DMS153 (cell line): ENCODE measurements at places on chromosomes 12 and 14.

DNA sequence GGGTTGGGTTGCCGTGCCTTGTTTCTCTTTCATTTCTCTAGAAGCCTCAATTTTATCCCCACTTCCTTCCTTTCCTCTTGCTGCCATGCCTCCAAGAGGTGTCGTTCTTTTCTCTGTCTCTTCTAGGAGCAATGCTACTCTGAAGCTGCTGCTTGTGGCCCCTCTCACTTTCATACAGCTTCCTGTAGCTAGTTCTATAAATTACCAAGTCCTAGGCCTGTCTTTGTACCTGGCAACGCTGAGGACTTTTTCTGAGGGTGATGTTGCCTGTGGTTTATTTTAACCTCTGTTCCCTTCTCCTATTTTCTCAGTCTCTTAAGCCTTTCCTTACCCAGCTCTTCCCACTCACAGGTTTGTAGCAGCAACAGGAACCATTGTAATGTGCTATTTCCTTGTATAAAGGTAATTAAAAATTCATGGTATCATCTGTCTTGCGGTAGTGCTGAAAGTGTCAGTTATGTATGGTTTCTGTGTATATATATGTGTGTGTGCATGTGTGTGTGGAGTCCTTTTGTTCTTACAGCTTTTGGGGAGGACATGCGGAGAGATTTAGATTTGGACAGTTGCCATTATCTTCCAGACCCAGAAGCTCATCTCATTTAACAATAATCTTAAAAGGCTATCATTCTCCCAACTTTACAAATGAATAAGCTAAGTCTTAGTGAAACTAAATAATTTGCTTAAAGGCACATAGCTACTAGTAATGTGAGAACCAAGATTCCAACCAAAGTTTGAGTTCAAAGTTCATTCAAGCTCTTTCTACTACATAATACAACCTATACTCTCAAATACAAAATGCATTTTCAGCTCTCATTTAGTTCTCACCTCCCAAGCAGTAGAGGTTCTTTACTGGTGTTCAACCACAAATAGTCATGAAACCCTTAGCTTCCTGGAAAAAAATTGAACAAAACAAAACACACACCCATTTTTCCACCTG lies 43.8 kb downstream of the DDHD1 start:
- no peak for DNase-seq

GRCh38 chr12:67794161-67794560 lies 145.6 kb downstream of the DYRK2 start:
- no peak for DNase-seq

DNA sequence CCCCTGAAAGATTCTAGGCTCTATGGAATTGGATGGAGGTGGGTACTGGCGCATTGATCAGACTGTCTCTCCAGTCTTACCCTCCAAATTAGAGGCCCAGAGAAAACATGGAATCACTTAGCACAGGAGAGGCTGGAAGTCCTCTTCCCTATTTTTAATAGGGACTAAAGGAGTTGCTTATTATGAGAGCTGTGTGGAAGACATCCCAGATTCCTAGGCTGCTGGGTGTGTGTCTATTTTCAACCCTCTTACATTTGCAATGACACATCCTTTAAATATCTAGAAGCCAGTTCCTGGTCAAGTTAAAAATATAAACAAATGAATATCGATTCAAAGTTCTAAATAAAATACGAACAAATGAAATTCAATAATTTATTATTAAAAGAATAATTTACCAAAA lies 58.3 kb upstream of the ARID2 start:
- no peak for DNase-seq

DNA sequence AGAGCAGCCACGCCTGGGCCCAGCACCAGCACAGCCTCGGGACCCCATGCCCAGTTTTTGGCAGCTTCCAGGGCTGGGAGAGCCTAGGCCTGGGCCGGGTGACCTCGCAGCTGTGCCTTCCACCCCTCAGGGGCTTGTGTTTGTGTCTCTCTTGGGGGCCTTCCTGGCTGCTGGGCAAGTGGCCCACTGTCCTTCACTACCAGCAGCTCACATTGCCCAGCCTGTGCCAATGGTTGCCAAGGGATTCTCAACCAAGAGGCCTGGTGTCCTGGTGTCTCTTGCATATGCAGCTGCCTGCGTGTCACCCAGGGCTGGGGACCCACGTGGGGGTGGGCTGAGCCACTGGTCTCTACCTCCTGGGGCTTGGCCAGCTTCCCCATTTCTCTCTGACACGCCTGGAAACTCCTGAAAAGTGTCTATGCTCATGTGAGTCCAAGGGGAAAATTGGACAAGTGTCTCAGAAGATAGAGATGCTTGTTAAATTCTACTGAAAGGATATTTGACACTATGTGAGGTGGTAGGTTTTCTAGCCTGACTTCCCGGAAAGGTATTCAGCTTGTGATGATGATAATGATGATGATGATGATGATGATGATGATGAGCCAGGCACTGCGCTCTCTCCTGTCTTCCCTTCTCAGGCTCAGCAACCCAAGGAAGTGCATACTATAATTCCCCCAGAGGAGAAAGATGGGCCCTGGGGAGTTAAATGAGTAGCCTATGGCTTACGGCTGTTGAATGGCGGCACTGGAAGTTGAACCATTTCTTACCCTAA lies 48.8 kb upstream of the ESRRB start:
- DNase-seq, result no peak

DNA sequence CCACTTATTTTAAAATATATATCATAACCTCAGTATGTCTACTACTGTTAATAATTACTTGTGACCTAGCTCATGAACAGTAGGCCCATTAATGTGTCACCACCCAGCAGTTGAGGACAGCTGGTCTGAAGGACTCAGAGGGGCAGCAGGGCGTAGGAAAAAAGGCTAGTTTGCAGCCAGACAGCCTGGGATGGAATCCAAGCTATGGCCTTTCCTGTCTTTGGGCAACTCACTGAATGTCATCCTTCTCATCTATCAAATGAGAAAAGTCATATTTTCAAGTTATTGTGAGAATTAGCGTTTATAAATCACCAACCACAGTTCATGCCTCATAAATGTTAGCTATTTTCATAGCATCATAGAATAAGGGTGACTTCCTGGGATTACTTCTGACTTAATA lies 12.3 kb downstream of the DENND5B start:
- no peak for DNase-seq

- DNase-seq, result no peak
Observed at GRCh38 chr12:103913100-103913499, 17.1 kb upstream of the HSP90B1 start.

DNA sequence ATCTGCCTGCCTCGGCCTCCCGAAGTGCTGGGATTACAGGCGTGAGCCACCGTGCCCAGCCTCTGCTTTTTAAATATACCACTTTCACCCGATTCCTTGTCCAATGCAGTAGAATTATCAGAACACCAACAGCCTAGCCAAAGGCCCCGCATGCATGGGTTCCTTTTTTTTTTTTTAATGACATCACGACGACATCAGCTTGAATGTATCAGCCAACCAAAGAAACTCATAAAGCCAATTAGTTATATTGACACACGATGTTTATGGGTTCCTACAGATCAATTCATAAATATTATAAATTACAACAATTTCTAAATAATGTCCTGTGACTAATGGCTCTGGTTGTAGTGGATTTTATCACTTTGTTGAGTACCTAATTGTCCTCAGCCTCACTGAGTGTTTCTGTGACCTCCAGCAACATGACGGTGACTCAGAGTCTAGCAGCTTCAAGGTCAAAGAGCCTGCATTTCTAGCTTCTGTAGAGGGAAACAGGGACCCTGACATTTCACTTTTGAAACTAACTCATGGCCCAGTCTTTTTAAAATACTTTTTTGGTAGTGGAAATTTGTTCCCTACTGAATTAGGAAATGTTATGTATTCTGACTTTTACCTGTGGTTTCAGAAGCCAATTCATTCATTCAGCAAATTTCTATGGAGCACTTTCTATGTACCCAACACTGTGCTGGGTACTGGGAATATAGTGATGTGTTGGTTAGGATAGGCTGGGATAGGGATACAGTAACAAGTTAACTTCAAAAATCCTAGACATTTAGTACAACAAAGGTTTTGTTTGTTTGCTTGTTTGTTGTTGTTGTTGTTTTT lies 144.1 kb downstream of the SUDS3 start:
- DNase-seq, result no peak

DNA sequence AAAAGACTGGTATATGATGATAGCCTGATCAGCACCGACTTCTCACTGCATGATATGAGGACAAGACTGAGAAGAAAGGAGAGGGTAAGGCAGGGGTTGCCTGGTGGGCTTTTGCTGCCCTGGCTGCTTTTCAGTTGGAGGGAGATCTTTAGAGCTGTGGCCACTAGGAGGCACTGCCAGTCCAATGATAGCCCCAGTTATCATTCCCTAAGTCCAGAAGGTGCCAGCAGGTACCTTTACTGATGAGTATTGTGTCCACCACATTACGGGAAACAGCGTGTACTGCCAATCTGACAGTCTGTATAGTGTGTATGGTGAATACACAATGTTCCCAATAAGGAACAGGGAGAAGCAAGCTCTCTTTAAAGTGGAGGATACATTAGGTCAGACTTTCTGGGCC lies 55.8 kb upstream of the CCDC175 start:
- no peak for DNase-seq

DNA sequence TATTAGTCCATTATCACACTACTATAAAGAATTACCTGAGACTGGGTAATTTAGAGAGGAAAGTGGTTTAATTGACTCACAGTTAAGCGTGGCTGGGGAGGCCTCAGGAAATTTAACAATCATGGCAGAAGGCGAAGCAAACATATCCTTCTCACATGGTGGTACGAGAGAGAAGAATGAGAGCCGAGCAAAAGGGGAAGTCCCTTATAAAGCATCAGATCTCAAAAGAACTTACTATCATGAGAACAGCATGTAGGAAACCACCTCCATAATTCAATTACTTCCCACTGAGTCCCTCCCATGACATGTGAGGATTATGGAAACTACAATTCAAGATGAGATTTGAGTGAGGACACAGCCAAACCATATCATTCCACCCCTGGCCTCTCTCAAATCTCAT lies 422.6 kb downstream of the MDGA2 start:
- no peak for DNase-seq

DNA sequence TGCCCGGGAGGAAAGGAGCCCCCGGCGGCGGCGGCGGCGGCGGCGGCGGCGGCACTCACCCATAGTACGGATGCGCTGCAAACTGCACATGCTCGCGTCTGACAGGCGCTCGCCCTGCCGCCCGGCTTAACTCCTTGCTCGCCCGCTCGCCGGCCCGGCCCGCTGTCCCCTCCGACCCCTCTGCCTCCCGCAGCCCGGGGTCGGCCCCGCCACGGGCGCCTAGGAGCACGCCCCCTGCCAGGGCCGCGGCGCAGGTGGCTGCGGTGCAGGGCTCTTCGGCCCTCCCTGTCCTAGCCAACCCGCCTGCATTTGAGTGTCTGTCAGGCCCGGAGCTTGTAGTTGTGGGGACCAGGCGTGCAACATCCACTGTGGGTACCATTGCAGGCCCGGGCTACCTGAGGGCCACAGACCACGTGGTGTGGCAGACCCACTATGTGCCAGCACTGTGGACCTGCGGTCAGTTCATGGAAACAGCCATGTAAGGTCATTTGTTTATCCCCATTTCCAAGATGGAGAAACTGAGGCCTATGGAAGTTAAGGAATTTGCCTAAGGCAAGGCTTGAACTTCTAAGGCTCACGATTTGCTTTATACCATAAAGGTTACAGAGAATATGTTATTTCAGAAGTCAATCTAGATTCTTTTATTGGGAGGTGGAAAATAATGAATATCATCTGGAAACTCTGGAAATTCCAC lies 17.6 kb upstream of the PLEKHH1 start:
- no peak for DNase-seq

DNA sequence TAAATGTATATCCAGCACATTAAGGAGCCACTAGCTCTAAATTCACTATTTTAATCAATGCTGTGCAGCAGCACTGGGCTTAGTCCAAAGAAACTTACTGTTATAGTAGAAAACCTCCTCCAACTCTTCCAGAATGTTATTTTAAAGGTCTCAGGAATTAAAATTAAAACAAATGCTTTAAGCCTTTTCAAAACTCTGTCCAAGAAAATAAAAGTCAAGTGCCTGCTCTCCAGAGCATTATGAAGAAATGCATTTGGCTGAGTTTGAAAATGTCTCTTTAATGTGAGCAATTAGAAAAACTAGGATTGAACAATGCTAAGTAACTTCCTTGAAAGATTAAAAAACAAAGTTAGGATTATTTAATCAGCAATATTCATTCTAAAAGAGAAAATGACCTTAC lies 322.4 kb upstream of the DCN start:
- DNase-seq, result no peak

- DNase-seq, result no peak
Observed at GRCh38 chr12:2298556-2299200, 245.9 kb downstream of the CACNA1C start.

GRCh38 chr12:48279601-48280000 lies 71.1 kb downstream of the ZNF641 start:
- no peak for DNase-seq
